ENCODE measurements at places on chromosomes 4 and X. TPM values are rescaled to one million over a fixed set of nuclear protein-coding genes. Genes with fewer than 3 reads are reported as not detected.

Gene CT83
- not detected for total RNA-seq

Gene EFHC2
- total RNA-seq: 0.18 TPM

DNA sequence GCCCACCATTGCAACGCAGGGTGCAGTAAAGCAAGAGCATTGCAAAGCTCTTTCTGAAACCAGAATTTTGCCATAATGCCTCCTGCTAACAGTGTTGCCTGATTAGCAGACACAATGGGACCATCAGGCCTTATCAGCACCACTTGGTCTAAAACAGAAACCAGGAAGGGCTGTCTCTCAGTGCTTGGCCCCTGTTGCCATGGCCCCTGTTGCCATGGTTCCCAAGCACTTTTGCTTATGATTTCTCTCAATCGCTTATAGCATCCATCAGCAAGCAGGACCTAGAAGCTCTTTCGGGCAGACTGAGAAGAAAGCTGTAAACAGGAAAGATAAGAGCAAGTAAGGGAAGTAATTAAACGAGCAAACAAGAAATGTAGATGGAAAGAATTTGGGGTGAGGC, 36.8 kb downstream of the RTL5 start:
- no peaks in the 10 kb centered on the region for H3K27me3 ChIP-seq
- H3K4me3 ChIP-seq: no peak overlapping the region
- H3K4me1 ChIP-seq: peaks cover 15% of the 10 kb centered on the region
- peak overlapping the region; percentile 59 for H3K27ac ChIP-seq
- H3K36me3 ChIP-seq: no peaks in the 10 kb centered on the region

- H3K27me3 ChIP-seq: peaks cover 6% of the 10 kb centered on the region
- no peak for DNase-seq
- H3K27ac ChIP-seq: no peak within 1 kb of the TSS
- no peaks in the 10 kb centered on the region for H3K36me3 ChIP-seq
Observed at GRCh38 chr4:30720021-30720660, at the start of gene PCDH7. Gene PCDH7 (plus strand): TSS chr4:30720369. CDS start chr4:30721423, 1,054 bp downstream.

Gene SYTL5
- not detected for total RNA-seq

DNA sequence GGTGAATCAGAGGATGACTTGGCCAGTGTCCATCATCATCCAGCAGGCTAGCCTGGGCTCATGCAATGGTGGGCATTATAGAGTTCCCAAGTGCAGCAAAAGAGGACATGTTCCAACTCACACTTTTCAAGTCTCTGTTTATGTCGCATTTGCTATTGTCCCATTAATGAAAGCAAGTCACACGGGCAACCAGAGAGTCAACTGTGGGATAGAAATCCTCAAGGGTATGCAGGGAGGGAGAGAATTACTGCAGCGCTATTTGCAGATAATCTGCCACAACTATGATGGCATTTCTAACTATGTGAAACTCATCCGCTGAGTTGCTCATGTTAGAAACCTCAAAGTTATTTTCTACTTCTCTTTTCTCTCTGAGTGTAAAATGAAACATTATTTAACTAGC, 78.5 kb upstream of the TAB3 start:
- no peaks in the 10 kb centered on the region for H3K4me1 ChIP-seq
- H3K4me3 ChIP-seq: no peak overlapping the region
- no peak for DNase-seq
- H3K36me3 ChIP-seq: no peaks in the 10 kb centered on the region
- H3K27ac ChIP-seq: no peak overlapping the region
- no peaks in the 10 kb centered on the region for H3K27me3 ChIP-seq

Gene TMEM255A
- not detected for total RNA-seq

DNA sequence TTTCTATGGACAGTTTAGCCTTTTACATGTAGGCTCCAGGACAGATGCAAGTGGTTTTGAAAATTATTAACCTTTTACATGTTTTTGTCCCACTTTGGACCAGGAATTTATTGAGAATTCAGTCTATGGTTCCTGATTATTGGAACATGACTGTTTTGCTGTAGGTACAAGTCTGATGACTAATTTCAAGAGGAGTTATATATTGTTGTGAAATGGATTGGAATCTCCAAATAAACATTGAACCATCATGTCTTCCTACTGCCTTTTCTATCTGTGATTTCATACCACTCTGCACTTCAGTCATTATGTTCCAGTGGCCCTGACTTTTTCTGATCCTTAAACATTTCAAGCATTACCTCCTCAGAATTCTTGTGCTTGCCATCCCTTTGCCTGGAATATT, 35.9 kb downstream of the TBC1D19 start:
- H3K27me3 ChIP-seq: no peaks in the 10 kb centered on the region
- H3K4me3 ChIP-seq: no peak overlapping the region
- no peak overlapping the region for H3K27ac ChIP-seq
- peaks cover 4% of the 10 kb centered on the region for H3K36me3 ChIP-seq
- no peak for DNase-seq
- H3K4me1 ChIP-seq: no peaks in the 10 kb centered on the region

GRCh38 chr4:180336494-180337090, 1906.6 kb upstream of the TENM3 start:
- H3K4me1 ChIP-seq: no peaks in the 10 kb centered on the region
- H3K4me3 ChIP-seq: no peak overlapping the region
- DNase-seq: no peak
- no peaks in the 10 kb centered on the region for H3K27me3 ChIP-seq

GRCh38 chr4:182748949-182749348, 168.2 kb downstream of the DCTD start:
- H3K27me3 ChIP-seq: no peaks in the 10 kb centered on the region
- H3K27ac ChIP-seq: no peak overlapping the region
- H3K4me1 ChIP-seq: no peaks in the 10 kb centered on the region

GRCh38 chr4:40850496-40850895, 100.7 kb downstream of the NSUN7 start:
- H3K27me3 ChIP-seq: peaks cover 4% of the 10 kb centered on the region
- H3K4me1 ChIP-seq: no peaks in the 10 kb centered on the region
- H3K27ac ChIP-seq: no peak overlapping the region
- DNase-seq: no peak
- no peak overlapping the region for H3K4me3 ChIP-seq

Measured in CD8-positive, alpha-beta memory T cell (primary cell).